T-helper 1 cell (primary cell): ENCODE measurements at places on chromosomes 3 and 15.

- no peak for DNase-seq
Observed at GRCh38 chr3:50649451-50649931, 25.2 kb upstream of the DOCK3 start.

DNA sequence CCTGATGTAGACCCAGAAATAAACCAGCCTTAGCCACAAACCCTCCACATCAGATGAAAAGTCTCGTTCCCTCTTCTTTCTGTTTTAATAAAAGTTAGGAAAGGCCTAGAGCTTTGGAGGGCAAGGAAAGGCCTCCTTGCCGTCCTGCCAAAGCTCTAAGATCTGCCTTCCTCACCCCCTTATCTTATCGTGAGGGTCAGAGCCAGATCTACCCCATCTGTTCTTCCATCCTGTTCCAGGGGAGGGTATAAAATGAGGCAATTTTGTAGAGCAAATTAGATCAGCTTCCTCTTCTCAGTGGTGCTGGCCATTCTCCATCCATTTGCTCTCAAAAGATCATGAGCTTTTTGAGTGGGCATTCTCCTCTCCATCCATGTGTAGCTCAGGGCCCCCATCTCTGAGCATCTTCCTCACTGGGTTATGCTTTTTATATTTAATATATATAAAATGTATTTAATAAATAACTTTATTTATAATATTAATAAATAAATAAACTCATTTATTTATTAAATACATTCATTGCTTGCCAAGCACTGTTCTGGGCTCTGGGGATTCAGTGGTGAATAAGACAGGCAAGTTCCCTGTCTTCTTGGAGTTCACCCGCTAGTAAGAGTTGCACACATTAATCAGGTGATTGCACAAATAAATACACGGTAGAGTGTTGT is 2.0 kb upstream of the SLC24A1 start:
- DNase-seq, result no peak

DNA sequence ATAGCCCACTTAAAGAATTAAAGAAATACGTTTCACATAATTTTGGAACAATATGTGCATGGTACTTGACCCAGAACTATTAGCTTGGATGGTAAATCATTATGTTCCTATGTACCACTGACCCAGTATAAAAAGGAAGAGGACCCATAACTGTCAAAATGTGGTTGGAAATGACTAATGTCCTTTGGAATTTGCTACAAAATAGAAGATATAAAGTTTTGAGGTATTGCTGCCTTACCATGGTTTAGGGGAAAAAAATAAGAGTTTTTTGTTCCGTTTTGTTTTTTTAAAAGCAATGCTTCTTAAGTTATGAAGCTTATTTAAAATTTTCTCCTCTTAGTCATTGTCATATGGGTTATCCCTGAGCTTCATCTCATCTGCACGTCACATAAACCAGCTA is 15.8 kb upstream of the TFDP2 start:
- no peak for DNase-seq

DNA sequence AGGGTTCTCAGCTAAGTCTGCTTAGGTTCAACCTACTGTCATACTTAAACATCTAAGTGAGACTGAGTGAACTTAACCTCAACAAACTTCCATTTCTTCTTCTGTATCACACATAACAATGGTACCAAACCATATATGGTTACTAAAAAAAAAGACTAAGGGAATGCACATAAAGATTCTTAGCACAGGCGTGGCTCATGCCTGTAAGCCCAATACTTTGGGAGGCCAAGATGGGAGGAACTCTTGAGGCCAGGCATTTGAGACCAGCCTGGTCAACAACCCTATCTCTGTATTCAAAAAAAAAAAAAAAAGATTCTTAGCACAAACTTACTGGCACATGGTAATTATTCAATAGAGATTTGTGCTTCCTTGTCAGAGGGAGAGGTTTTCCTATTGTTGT is 57.9 kb downstream of the ACAP2 start:
- DNase-seq, result no peak

DNA sequence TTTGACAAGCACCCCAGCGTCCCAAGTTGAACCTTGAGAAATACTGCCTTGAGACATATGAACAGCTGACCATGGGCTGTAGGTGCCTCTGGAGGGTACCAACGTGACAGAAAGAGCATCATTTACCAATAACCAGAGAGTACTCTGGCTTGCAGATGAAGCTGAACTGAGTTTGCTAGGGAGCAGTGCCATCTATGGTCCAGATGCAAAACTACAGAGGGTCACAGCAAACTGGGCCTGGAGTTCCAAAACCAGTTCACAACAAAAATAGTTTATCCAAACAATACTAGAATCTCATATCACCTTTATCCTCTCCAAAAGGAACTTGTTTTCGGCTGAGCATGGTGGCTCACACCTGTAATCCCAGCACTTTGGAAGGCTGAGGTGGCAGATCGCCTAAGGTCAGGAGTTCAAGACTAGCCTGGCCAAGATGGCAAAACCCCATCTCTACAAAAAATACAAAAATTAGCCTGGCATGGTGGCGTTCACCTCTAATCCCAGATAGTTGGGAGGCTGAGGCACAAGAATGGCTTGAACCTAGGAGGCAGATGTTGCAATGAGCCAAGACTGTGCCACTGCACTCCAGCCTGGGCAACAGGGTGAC is 69.3 kb downstream of the CHAC1 start:
- DNase-seq, result no peak

GRCh38 chr15:38401106-38401505 is 52.8 kb upstream of the FAM98B start:
- no peak for DNase-seq

DNA sequence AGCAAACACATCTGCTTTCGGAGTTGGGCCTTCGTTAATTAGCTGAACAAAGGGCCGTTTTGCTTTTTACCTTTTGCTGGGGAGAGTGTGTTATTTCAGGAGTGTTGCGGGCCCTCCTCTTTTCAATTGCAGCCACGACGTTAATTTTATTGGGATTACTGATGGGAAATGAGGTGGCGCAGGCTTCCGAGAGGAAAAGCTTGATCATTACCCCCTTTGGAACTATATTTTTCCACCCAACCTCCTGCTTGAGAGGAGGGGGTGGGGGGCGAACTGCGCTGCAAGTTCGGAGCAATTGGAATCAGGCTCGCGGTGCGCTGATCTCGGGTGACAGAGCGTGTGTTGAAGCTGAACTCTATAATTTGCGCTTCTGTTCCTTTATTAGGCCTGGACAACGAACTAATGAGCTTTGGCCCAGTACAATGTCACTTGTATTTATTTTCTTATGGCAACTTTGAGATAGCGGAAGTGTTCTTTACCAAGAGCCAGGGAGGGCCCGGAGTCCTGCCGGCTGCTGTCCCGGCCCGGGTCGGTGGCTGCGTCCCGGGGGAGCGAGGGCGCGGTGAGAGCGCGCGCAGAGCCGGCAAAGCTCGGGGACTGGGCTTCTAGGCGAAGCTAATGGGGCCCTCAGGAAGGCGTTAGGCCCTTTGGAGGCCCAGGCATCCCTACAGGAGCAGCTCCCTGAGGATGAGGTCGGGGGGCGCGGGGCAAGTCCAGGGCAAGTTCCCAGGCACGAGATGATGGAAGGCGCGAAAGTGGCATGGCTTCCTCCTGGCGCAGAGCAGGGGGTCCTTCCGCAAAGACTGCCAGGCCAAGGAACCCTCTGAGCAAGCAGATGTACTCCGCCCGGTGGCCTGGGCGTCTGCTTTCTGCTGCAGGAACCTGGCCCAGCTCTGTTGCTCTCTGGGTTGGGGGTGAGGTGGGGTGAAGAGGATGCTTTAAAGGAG is 12.9 kb downstream of the NR2F2 start:
- no peak for DNase-seq

DNA sequence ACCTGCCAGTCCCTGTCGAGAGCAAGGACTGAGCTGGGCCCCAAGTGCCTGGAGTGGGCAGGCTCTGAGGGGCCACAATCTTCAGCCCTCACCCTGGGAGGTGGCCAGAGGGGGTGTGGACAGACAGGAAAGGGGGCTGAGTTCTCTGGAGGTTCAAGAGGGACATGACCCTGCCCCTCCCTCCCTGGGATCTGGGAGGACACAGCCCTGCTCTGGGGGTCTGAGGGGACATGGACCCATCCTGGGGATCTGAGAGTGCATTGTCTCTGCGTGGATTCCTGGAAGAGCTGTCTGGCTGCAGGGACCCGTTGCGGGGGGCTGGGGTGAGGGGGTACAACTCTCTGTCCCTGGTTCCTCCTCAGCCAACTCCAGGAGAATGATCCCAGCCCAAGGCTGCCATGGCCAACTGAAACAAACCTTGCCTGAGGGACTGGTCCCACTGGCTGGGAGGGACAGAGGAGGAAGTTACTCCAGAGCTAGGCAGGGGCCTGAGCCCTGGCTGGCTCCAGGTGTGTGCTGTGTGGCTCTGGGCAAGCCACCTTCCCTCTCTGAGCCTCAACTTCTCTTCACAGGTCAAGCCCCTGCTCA is 29.0 kb downstream of the PTH1R start:
- DNase-seq, result no peak

DNA sequence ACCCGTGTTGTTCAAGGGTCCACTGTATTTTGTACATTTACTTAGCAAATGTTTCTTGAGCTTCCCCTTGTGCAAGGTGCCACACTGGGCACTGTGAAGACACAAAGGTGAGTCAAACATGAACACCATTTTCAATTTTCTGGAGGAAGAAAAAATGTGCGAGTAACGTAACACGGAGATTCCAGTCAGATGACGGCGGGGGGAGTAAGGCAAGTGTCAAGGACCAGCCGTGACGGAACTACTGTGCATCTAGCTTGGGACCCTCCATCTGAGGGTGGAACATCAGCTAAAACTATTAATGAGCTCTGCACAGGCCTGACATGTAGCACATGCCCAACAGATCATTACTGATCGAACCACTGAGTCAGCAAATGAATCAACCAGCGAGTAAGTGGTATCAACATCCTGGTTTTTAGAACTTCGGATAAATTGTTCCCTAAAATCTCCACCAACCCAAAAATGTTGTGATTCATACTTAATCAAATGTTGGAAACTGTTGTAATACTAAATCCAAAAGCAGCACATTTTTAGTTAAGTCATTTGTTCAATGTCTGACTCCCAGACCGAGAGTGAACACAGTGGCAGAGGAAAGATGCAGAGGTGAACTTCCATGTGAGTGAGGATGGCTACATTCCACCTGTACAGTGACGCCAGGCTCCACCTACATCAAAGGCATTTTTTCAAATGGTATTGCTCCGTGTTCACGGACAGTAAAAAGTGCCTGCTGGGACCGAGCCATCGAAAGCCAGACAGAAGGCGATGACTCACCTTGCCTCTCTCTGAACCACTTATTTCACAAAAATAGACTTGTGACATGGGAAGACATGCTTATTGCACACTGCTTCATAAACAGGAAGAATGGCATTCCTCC is 172.2 kb downstream of the ATP10A start:
- DNase-seq, result no peak

DNA sequence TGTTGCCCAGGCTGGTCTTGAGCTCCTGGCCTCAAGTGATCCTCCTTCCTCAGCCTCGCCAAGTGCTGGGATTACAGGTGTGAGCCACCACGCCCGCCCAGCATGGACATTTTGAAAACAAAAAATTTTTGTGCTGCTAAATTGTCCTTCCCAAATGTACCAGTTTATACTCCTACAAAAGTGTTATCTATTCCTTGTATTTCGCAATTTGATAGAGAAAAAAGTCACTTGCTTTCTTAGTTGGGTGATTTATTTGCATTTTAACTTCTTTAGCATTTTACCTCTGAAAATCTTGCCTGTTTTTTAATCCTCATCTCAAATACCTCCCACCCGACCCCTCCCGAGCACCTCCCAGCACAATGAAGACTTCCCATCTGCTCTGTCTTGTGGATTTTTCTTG is 46.8 kb downstream of the PDE8A start:
- DNase-seq, result no peak

GRCh38 chr15:83430441-83430840 is 16.7 kb upstream of the SH3GL3 start:
- DNase-seq, result no peak

DNA sequence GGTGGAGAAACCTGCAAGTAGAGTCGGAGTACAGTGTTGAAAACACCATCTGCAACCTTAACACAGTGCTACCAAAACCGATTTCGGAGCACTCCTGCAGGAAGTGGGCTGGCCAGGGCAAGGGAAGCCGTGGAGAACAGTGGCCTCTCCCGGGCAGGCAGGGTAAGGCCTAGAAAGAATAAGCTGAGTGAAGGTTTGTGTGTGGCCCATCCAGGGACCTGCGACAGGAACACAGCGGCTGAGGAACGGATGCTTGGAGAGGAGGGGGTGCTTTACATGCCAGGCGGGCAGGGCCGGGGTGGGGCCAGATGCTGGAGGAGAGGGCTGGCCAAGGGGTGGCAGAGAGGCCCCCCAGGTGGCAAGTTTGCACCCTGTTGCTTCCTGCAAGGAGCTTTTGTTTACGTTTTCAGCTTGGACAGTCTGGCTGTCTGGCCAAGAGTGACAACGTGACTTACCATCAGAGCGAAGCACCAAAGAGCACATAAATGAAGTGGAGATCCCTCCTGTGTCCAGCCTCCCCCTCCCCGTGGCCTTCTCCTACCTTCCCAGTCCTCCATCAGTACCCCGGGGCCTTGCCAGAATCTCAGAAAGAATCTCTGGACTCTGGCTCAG is 156.5 kb downstream of the PGPEP1L start:
- DNase-seq, result peak; percentile 75

DNA sequence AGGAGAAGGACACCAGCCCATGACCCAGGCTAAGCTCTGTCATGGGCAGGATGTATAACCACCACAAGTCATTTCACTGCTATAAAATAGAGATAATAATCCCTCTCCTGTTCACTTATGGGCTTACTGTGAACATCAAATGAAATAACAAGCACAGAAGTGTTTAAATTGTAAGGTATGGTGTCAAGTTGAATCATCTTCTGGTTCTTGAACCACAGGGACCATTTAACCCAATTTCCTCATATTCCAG is 44.3 kb upstream of the TLE3 start:
- DNase-seq, result no peak

GRCh38 chr3:146154995-146155394 is 6.0 kb downstream of the PLOD2 start:
- no peak for DNase-seq

GRCh38 chr3:21859124-21860081 is 108.4 kb upstream of the ZNF385D start:
- no peak for DNase-seq

- DNase-seq, result peak; percentile 11
Observed at GRCh38 chr15:38474155-38474757, 20.3 kb downstream of the FAM98B start.

- no peak for DNase-seq
Observed at GRCh38 chr3:52896613-52897012, 735 bp downstream of the STIMATE start.

- no peak for DNase-seq
Observed at GRCh38 chr3:143849854-143850549, 1.7 kb upstream of the SLC9A9 start.

GRCh38 chr15:88074386-88074785 is 182.2 kb downstream of the NTRK3 start:
- DNase-seq, result no peak

GRCh38 chr3:137008976-137009375 is 51.2 kb downstream of the IL20RB start:
- no peak for DNase-seq
